ENCODE measurements at places on chromosomes 7 and 10.

GRCh38 chr10:11144626-11145494 lies 127.2 kb downstream of the CELF2 start:
- DNase-seq: no peak

GRCh38 chr10:36452851-36453250 lies 672.5 kb upstream of the ANKRD30A start:
- no peak for DNase-seq

GRCh38 chr7:17706275-17706674 lies 234.0 kb downstream of the SNX13 start:
- DNase-seq: no peak

- DNase-seq: no peak
Observed at GRCh38 chr10:75408509-75408875, 6.9 kb upstream of the ZNF503 start.

All from stimulated activated CD4-positive, alpha-beta T cell treated with anti-CD3 and anti-CD28 coated beads, TNF-alpha, amount 100 ng/mL, for 4 hours (primary cell).